ENCODE measurements at places on chromosomes 3 and 15. TPM values are rescaled to one million over a fixed set of nuclear protein-coding genes. Genes with fewer than 3 reads are reported as not detected.

The CX3CR1 gene
- polyA plus RNA-seq = 0.05 TPM

The HIGD2B gene
- not detected for polyA plus RNA-seq

The FETUB gene
- polyA plus RNA-seq = 0.25 TPM

The AHSG gene
- polyA plus RNA-seq = 0.59 TPM

The TAGLN3 gene
- polyA plus RNA-seq = 8.9 TPM

The MNS1 gene
- 0.29 TPM for polyA plus RNA-seq

The GNAT1 gene
- polyA plus RNA-seq = not detected

The FGD5 gene
- not detected for polyA plus RNA-seq

The RYR3 gene
- 0.09 TPM for polyA plus RNA-seq

The STAC gene
- 7.7 TPM for polyA plus RNA-seq

The IMPDH2 gene
- 199 TPM for polyA plus RNA-seq

The MESP2 gene
- polyA plus RNA-seq = 0.22 TPM

The NR2E3 gene
- polyA plus RNA-seq = 0.18 TPM

The GPR87 gene
- 90.0 TPM for polyA plus RNA-seq

The C3orf20 gene
- 0.02 TPM for polyA plus RNA-seq

The MRAS gene
- polyA plus RNA-seq = 9.8 TPM

The SV2B gene
- 0.04 TPM for polyA plus RNA-seq

The DAZL gene
- polyA plus RNA-seq = not detected

The FOXB1 gene
- not detected for polyA plus RNA-seq

The CYP1A2 gene
- 0.09 TPM for polyA plus RNA-seq

The GOLGA6D gene
- polyA plus RNA-seq = not detected

The GOLGA8M gene
- polyA plus RNA-seq = 0.05 TPM

The IL12A gene
- 0.42 TPM for polyA plus RNA-seq

The ALDH1L1 gene
- polyA plus RNA-seq = 0.35 TPM

The FURIN gene
- polyA plus RNA-seq = 36.5 TPM

The SPINT1 gene
- 146 TPM for polyA plus RNA-seq

The TM4SF4 gene
- polyA plus RNA-seq = not detected

The DHX30 gene
- polyA plus RNA-seq = 29.5 TPM

The SNTN gene
- not detected for polyA plus RNA-seq

The ADGRG7 gene
- 0.06 TPM for polyA plus RNA-seq

The CFAP100 gene
- polyA plus RNA-seq = not detected

The VWA5B2 gene
- polyA plus RNA-seq = not detected

The SPINK8 gene
- polyA plus RNA-seq = not detected

The BFSP2 gene
- polyA plus RNA-seq = not detected

The EXOG gene
- polyA plus RNA-seq = 8.7 TPM

Data from keratinocyte (primary cell).